ENCODE measurements at places on chromosomes 11 and 22.

DNA sequence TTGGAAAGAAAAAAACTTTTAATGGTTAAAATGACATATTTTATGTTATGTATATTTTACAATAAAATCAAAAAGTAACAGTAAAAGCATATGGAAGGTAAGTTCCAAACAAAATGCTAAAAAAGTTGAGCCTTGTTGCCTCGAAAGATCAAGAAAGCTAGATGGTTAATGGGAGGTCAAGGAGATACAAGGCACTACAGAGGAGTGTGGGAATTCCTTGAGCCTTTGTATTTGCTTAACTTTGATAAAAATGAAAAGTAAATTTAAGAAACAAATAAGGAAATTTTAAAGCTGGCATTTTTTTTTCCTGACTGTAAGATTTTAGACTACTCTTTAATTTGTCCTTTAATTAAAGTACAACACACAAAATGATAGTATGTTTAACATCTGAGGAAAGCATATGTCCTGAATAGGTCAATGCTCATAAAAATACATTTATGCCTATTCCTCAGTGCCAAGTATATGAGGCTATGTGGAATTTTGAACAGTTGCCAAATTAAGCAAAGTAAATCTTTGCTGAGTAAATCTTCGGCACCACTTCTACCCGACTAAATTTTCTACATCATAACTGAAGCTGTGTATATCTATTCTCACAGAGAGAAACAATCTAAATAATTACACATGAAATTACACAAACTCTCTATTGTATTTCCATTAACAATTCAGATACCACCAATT, 108.8 kb downstream of the TTC28 start:
- DNase-seq = no peak

DNA sequence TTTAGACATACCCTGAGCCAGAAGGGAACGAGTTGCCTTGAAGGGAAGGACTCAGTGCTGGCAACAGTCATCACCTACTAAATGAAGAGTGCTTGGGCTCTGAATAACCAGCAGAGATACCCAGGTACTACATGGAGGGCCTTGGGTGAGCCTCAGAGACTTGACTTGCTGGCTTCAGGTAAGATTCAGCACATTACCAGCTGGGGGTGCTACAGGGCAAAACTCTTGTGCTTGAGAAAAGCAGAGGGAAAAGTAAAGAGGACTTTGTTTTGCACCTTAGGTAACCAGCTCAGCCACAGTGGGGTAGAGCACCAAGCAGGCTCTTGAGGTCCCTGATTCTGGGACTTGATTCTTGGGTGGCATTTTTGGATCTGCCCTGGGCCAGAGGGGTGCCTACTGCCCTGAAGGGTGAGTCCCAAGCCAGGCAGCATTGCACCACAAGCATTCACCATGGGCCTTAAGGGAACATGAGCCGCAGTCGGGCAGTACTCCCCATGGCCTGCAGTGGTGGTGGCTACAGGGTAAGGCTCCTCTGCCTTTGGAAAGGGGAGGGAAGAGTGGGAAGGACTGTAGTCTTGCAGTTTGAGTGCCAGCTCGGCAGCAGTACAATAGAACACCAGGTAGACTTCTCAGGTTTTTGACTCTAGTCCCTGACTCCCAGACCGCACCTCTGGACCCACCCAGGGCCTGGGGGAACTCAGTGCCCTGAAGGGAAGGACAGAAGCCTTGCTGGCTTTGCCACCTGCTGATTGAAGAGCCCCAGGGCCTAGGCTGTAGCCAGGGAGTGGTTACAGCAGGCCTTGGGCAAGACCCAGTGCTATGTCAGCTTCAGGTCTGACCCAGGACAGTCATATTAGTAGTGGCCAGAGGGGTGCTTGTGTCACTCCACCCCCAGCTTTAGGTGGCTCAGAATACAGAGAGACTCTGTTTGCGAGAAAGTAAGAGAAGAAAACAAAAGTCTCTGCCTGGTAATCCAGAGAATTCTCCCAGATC, 22.7 kb upstream of the PLEKHA7 start:
- no peak for DNase-seq

DNA sequence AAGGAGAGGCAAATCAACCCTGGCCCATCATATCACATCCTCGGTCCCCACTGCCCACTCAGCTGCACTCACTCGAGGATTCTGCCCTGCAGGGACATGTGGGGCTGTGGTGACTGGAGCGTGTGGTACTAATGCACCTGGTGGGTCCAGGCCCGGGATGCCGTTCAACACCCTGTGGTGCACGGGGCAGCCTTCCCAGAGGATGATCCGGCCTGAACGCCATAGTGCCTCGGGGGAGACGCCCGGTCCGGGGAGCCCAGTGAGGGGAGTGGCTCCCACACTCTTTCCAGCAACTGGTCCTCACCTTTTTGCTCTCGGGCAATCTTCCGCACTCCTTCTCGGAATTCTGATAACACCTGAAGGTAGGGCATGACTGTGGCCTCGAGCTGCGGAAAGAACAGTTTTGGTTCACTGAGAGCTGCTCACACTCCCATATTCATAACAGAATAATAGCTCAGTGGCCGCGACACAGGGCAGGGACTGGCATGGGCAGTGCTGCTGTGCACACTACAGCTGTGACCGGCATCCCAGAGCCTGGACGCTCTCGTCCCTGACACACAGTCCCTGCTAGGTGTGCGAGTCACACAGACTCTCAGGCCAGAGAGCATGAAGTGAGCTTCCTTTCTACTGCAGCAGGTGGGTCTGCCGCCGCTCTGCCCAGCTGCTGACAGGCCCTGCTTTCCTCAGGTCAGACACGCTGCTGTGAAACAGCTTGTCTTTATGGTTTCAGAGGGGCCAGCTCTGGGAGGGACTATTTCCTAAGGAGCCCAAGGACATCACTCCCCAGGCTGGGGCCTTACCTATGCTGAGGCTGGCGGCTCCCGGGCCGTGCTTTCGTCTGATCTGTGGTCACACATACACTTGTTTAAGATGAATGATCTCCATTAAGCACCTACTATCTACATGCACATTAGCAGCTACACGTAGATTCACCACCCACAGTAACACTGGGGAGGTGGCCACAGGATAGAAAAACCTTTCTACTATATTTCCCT, 20.1 kb upstream of the NAP1L4 start:
- peak; percentile 73 for DNase-seq

DNA sequence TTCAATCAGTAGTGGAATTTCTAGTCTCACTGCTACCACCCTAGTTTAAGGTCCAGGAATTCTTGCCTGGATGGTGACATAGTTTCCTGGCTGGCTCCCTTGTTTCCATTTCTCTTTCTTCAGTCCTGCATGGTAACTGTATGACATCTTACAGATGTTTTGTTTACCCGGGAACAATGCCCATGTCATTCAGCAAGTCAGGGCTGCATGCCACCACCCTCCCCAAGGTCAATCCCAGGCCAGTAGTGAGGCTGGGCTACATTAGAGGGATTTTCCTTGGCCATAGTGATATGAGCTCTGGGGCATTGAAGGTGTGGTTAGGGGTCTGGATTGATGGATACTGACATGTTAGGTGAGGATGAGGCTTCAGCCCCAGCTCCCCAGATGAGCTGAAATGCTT, 114.9 kb upstream of the E2F8 start:
- no peak for DNase-seq

DNA sequence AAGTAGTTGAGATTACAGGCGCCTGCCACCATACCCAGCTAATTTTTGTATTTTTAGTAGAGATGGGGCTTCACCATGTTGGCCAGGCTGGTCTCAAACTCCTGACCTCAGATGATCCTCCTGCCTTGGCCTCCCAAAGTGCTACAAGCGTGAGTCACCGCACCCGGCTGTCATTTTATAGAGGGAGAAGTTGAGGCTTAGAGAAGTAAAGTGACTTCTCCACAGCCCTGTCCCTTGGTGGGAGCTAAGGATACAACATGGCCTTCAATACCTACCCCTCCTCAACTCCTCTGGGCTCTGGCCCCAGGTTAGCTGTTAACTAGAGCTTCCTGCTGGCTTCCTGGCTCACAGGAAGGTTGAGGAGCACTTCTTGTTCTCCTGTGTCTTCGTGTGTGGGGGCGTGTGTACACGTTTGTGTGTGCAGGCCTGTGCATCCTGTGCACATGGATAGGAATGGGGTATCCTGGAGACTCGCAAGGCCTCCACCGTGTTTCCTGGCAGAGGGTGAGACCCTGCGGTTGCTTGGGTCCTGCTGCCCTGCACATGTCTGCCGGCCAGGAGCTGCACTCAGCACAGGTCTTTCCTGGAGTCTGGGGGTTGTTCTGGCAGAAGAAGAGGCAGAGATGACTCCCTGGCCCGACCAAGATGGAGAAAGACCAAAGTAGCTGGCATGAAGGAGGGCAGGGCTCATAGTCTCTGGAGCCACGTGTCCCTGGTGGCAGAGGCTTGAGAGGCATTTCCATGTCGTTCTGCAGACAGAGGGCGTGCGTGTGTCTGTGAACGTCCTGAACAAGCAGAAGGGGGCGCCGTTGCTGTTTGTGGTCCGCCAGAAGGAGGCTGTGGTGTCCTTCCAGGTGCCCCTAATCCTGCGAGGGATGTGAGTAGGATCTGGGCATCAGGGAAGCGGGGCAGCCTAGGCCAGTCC, 2.4 kb downstream of the SIDT2 start:
- DNase-seq = peak; percentile 93

DNA sequence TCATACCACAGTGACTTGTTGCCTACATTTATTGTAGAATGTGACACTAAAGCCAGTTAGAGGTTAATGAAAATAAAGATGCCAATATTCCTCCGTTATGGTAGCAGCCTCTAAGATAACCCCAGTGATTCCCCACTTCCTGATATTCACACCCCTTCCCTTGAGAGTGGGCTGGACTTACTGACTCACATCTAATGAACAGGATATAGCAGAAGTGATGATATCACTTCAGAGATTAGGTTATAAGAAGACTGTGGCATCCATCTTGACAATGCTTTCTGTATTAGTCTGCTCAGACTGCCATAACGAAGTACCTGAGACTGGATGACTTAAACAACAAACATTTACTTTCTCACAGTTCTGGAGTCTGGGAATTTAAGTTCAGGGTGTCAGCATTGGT, 149.6 kb upstream of the MTNR1B start:
- DNase-seq = no peak

DNA sequence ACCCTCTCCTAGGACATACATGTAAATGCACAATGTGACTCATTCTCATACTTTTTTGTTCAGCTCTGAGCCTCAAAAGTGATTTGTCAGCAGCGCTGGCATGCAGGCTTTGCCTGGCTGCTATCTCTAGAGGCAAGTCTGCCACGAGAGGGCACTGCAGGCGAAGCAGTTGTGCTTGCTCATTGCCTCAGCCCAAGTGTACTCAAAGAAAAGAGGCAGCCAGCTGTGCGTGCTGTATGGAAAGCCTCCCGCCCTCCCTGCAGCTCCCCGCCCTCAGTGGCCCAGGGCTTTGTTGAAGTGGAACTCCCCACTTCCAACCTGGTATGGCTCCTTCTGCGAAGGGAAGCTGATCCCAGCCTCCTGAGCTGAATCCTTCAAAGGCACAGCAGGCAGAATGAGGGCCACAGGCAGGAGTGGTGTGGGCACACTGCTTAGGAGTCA, 16.3 kb downstream of the SDHAF2 start:
- DNase-seq = peak; percentile 98

GRCh38 chr11:46669711-46670139, 30.7 kb downstream of the ARHGAP1 start:
- peak; percentile 74 for DNase-seq

DNA sequence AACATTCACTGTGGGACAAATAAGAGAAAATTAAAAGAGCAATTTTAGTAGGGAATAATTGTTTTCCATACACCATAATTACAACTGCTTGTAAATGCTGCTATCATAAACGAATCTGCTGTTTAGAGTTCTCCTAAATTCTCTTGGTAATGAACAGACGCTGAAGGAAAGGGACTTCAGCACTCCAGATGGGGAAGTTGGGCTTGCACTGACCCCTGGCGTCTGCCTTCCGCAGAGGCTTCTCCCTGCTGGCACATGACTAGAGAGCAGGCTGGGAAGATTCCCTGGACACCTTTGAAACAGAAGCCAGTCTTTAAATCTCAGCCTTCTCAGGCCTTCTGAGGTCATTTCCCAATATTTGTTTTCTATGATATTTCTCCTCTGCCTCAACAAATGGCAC, 84.1 kb downstream of the NXPE2 start:
- DNase-seq = peak; percentile 89

- DNase-seq = no peak
Observed at GRCh38 chr22:31106731-31107177, 614 bp downstream of the SELENOM start.

GRCh38 chr22:46289244-46289891, 7.3 kb upstream of the GTSE1 start:
- peak; percentile 79 for DNase-seq

- DNase-seq = no peak
Observed at GRCh38 chr11:19777039-19777376, 64.4 kb downstream of the NAV2 start.

Measured in posterior vena cava (tissue), 2 donors.